ENCODE measurements at places on chromosomes 12 and 14. TPM values are rescaled to one million over a fixed set of nuclear protein-coding genes. Genes with fewer than 3 reads are reported as not detected.

The GTF2A1 gene
- total RNA-seq = 26.8 TPM

- DNase-seq = no peak
Observed at GRCh38 chr12:22118238-22118790, 72.3 kb downstream of the CMAS start.

The TTC6 gene
- total RNA-seq = not detected

DNA sequence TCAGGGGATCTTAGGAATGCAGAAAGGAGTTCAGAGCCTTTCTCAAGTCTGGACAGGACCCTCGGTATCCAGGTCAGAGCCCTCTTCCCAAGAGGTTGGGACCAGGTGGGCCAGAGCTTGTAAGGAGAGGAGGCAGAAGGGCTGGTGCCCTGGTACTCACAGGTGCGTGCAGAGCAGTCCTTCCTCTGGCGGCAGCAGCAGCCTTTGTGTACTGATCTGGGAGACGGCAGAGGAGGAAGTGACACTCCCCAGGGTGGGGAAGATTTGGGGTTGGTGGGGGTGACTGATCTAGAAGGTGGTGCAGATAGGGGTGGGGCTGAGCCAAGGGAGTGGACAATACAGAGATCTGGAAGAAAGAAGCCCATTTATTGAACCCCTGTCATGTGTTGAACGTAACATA lies at the start of gene ITGB7:
Gene ITGB7, minus strand, starts transcription at position 210 of the 400 bp plus-strand sequence. CDS start 6,808 bp downstream, outside the sequence.
- DNase-seq = peak; percentile 64

The CLEC7A gene
- total RNA-seq = not detected

- DNase-seq = no peak
Observed at GRCh38 chr14:23018107-23018506, 8.2 kb upstream of the C14orf93 start.

DNA sequence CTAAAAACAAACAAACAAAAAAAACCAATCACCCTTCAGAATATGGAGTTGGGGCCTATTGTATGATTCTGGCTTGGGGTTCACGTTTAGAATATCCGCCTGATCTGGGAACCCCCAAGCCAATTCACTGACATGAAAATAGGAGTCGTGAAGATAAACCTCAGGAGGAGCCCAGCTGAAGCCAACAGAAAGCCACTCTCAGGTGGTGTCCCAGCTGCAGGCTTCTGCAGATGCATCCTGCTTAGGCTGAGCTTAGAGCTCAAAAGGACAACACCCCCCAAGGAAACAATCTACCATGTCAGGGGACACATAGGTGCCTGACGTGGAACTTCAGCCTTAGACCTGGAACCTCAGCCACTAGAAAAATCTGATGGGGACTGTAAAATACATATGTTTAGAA lies 51.9 kb downstream of the SYNE3 start:
- no peak for DNase-seq

The HOXC13 gene
- total RNA-seq = not detected
